ENCODE measurements at places on chromosomes 2 and 18.

GRCh38 chr2:189258616-189259365 is 79.2 kb upstream of the COL5A2 start:
- H3K4me1 ChIP-seq, result peaks cover 24% of the 10 kb centered on the region
- H3K4me3 ChIP-seq, result no peak overlapping the region
- no peak overlapping the region for H3K27ac ChIP-seq

DNA sequence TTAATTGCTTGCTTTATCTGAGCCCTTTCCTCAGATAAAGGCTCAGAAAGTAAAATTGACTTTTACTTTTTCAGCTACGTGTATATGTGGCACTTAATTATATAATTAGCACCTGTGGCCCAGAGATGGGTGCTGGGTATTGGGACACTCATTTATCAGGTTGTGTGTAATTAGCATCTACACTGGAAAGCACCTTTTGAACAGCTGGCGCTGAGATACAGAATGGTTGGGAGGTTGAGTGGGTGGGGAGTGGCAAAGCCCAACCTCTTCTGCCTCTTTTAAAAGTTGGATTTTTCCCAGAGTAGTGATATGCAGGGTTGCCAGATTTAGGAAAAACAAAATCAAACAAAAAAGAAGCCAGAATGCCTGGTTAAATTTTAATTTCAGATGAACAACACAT is 23.9 kb downstream of the SPTBN1 start:
- peaks cover 6% of the 10 kb centered on the region for H3K27me3 ChIP-seq
- H3K36me3 ChIP-seq, result peaks cover 16% of the 10 kb centered on the region
- no peak overlapping the region for H3K4me3 ChIP-seq
- H3K27ac ChIP-seq, result no peak overlapping the region
- peaks cover 32% of the 10 kb centered on the region for H3K4me1 ChIP-seq

DNA sequence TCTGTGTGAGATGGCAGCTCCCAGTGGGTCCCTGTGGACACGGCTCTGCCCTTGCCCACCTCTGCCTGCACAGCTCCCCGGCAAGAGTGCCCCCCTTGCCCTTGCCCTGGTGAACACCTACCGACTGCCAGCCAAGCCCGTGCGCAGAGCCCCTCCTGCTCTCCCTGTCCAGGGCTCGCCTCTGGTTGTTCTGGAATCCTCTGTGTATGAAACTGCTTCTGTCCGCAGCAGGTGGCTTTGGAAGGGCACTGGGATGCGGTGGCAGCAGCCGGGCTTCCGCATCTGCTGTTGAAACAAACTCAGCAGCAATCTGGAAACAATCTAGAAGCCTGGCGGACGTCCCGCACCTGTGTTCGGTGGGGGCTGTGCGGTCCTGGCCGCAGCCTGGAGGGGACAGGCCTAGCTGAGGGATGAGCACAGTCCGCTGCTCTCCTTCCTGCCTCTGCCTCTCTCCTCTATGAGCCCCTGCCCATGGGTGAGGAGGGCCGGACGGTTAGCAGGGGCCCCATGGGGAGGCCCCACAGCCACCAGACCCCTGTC is 34.0 kb upstream of the KLF11 start:
- no peak overlapping the region for H3K27ac ChIP-seq
- no peaks in the 10 kb centered on the region for H3K36me3 ChIP-seq
- H3K27me3 ChIP-seq, result peaks cover 9% of the 10 kb centered on the region
- no peak for DNase-seq
- peaks cover 36% of the 10 kb centered on the region for H3K4me1 ChIP-seq

- no peak overlapping the region for H3K27ac ChIP-seq
- peaks cover 13% of the 10 kb centered on the region for H3K36me3 ChIP-seq
- no peak for DNase-seq
- H3K4me3 ChIP-seq, result no peak overlapping the region
- H3K4me1 ChIP-seq, result no peaks in the 10 kb centered on the region
Observed at GRCh38 chr2:237025090-237025865, 60.4 kb upstream of the COPS8 start.

GRCh38 chr18:21741562-21742314 is 1.1 kb downstream of the MIB1 start:
- peak; percentile 51 for DNase-seq
- peaks cover 4% of the 10 kb centered on the region for H3K27me3 ChIP-seq
- H3K4me3 ChIP-seq, result peak overlapping the region; percentile 91
- H3K4me1 ChIP-seq, result peaks cover 48% of the 10 kb centered on the region

- no peak overlapping the region for H3K27ac ChIP-seq
- no peak for DNase-seq
- H3K27me3 ChIP-seq, result no peaks in the 10 kb centered on the region
- peaks cover 26% of the 10 kb centered on the region for H3K4me1 ChIP-seq
- peak overlapping the region; percentile 86 for H3K4me3 ChIP-seq
Observed at GRCh38 chr18:24270937-24271380, 126.7 kb downstream of the OSBPL1A start.

DNA sequence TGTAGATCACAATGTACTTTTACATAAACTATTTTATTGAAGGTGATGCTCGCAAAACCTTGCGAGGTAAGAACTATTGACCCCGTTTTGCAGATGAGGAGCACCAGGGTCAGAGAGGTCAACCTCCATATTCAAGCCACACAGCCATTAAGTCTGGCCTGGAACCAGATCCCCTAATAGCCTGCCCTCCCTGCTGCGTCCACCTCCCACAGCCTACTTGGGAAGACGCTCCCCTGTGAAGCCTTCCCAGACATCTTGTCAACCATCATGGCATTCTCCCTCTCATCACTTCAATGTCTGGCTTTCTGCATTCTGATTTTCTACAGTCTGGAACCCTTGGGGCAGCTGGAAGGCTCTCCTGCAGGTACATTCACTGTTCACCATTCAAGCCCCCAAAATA is 101.0 kb downstream of the TTC32 start:
- no peak for DNase-seq
- H3K27me3 ChIP-seq, result peaks cover 16% of the 10 kb centered on the region
- H3K36me3 ChIP-seq, result no peaks in the 10 kb centered on the region
- no peak overlapping the region for H3K4me3 ChIP-seq
- H3K27ac ChIP-seq, result peak overlapping the region; percentile 55

GRCh38 chr2:163246135-163246534 is 407.6 kb upstream of the KCNH7 start:
- no peaks in the 10 kb centered on the region for H3K27me3 ChIP-seq
- peaks cover 16% of the 10 kb centered on the region for H3K4me1 ChIP-seq
- no peak overlapping the region for H3K4me3 ChIP-seq

GRCh38 chr2:100548771-100549170 is 14.0 kb upstream of the PDCL3 start:
- H3K4me1 ChIP-seq, result no peaks in the 10 kb centered on the region
- peaks cover 4% of the 10 kb centered on the region for H3K36me3 ChIP-seq
- no peak for DNase-seq
- no peak overlapping the region for H3K27ac ChIP-seq

- peaks cover 3% of the 10 kb centered on the region for H3K27me3 ChIP-seq
- H3K27ac ChIP-seq, result no peak overlapping the region
- H3K4me3 ChIP-seq, result no peak overlapping the region
- no peak for DNase-seq
- peaks cover 97% of the 10 kb centered on the region for H3K4me1 ChIP-seq
Observed at GRCh38 chr18:48831802-48832201, 119.0 kb downstream of the SMAD7 start.

- no peak overlapping the region for H3K27ac ChIP-seq
- H3K36me3 ChIP-seq, result no peaks in the 10 kb centered on the region
- no peak overlapping the region for H3K4me3 ChIP-seq
- no peak for DNase-seq
- peaks cover 14% of the 10 kb centered on the region for H3K4me1 ChIP-seq
- H3K27me3 ChIP-seq, result peaks cover 5% of the 10 kb centered on the region
Observed at GRCh38 chr2:151525821-151526373, 116.2 kb downstream of the RIF1 start.

- peaks cover 63% of the 10 kb centered on the region for H3K4me1 ChIP-seq
- no peak for DNase-seq
- no peaks in the 10 kb centered on the region for H3K27me3 ChIP-seq
- peak overlapping the region; percentile 4 for H3K27ac ChIP-seq
- peak overlapping the region; percentile 37 for H3K4me3 ChIP-seq
Observed at GRCh38 chr18:12015416-12016062, 34.2 kb downstream of the IMPA2 start.

GRCh38 chr18:13136904-13137669 is 81.5 kb upstream of the LDLRAD4 start:
- H3K36me3 ChIP-seq, result peaks cover 5% of the 10 kb centered on the region
- H3K27me3 ChIP-seq, result peaks cover 69% of the 10 kb centered on the region
- H3K27ac ChIP-seq, result no peak overlapping the region
- peak overlapping the region; percentile 79 for H3K4me3 ChIP-seq

DNA sequence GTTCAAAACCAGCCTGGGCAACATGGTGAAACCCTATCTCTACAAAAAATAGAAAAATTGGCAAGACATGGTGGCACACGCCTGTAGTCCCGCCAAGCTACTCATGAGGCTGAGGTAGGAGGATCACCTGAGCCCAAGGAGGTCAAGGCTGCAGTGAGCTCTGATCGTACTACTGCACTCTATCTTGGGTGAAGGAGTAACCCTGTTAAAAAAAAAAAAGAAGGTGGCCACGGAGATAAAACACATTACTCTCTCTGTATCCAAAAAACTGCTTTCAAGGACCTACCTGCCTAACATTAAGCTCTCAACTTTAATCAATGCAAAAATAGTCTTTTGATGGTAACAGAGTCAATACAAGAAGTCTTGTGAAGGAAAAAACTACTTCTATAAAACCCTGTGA is 57.3 kb downstream of the BAZ2B start:
- no peaks in the 10 kb centered on the region for H3K27me3 ChIP-seq
- no peak overlapping the region for H3K27ac ChIP-seq
- no peak for DNase-seq
- peaks cover 6% of the 10 kb centered on the region for H3K4me1 ChIP-seq

DNA sequence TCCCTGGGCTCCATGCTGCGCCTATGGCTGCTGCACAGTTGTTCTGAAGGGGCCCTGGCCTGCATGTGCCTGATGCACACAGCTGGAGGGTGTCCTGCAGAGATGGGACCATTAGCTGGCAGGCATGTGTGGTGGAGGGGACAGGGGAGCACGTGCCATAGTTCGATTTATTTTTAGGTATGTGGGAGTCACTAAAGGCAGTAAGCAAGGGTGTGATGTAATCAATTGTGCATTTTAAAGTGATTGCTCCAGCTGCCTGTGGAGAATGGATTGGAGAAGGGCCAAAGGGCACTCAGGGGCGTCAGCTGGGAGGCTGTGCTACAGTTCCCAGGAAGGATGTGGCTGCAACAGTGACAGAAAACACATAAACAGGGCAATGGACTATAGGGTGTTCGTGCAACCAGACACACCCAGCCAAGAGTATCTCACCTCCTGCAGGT is 205.1 kb downstream of the ARL4C start:
- peak; percentile 38 for DNase-seq
- peak overlapping the region; percentile 88 for H3K27ac ChIP-seq
- H3K36me3 ChIP-seq, result no peaks in the 10 kb centered on the region
- H3K27me3 ChIP-seq, result peaks cover 3% of the 10 kb centered on the region
- H3K4me3 ChIP-seq, result no peak overlapping the region
- peaks cover 63% of the 10 kb centered on the region for H3K4me1 ChIP-seq

GRCh38 chr2:240915526-240916341 is 9.6 kb downstream of the CROCC2 start:
- H3K27ac ChIP-seq, result no peak overlapping the region
- H3K27me3 ChIP-seq, result peaks cover 32% of the 10 kb centered on the region
- peak overlapping the region; percentile 57 for H3K4me3 ChIP-seq
- peaks cover 10% of the 10 kb centered on the region for H3K4me1 ChIP-seq
- DNase-seq, result peak; percentile 57

GRCh38 chr18:3395466-3395865 is 54.5 kb upstream of the TGIF1 start:
- H3K36me3 ChIP-seq, result no peaks in the 10 kb centered on the region
- H3K27ac ChIP-seq, result no peak overlapping the region
- H3K27me3 ChIP-seq, result peaks cover 12% of the 10 kb centered on the region
- peaks cover 5% of the 10 kb centered on the region for H3K4me1 ChIP-seq
- H3K4me3 ChIP-seq, result no peak overlapping the region

GRCh38 chr2:101400506-101401325 is 13.4 kb upstream of the CREG2 start:
- H3K4me3 ChIP-seq, result no peak overlapping the region
- H3K36me3 ChIP-seq, result no peaks in the 10 kb centered on the region
- no peak for DNase-seq
- H3K4me1 ChIP-seq, result peaks cover 36% of the 10 kb centered on the region

- DNase-seq, result no peak
- peak overlapping the region; percentile 64 for H3K27ac ChIP-seq
- H3K4me3 ChIP-seq, result no peak overlapping the region
Observed at GRCh38 chr2:9705196-9705595, 74.4 kb upstream of the YWHAQ start.

All from nephron progenitor cell (in vitro differentiated cells).